Upper lobe of left lung (tissue), 6 donors: ENCODE measurements at places on chromosomes 2 and 18. TPM values are rescaled to one million over a fixed set of nuclear protein-coding genes. Genes with fewer than 3 reads are reported as not detected.
A peak's percentile ranks its signal among the peaks of the same experiment; 100 is the strongest.

GRCh38 chr2:51247252-51247805 is 215.4 kb upstream of the NRXN1 start:
- H3K27ac ChIP-seq = no peak overlapping the region
- H3K4me1 ChIP-seq = no peaks in the 10 kb centered on the region
- DNase-seq = no peak
- H3K36me3 ChIP-seq = no peaks in the 10 kb centered on the region

DNA sequence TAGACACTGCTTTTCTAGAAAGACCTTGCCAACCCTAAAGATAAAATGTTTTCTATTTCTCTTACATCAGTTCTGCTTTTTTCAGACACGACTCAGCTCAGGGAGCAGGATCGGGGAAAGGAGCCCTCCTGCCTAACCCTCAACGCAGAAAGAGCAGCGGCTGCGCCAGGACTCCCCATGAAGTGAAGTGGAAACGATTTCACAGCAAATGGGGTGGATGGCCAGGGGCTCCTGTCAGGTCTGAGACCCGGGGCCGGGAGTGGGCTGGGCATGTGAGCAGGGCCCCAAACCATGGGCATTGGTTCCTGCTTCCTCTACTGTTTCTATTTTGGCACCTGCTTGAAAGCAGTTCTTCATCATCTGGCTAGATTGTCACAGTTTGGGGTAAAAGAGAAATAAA is 89.4 kb upstream of the PXDN start:
- H3K27ac ChIP-seq = no peak overlapping the region
- H3K27me3 ChIP-seq = no peaks in the 10 kb centered on the region
- H3K4me3 ChIP-seq = no peak overlapping the region
- H3K4me1 ChIP-seq = no peaks in the 10 kb centered on the region
- no peaks in the 10 kb centered on the region for H3K36me3 ChIP-seq
- DNase-seq = peak; percentile 30

- no peaks in the 10 kb centered on the region for H3K36me3 ChIP-seq
- no peak overlapping the region for H3K27ac ChIP-seq
- H3K27me3 ChIP-seq = no peaks in the 10 kb centered on the region
- no peak overlapping the region for H3K4me3 ChIP-seq
- DNase-seq = no peak
- no peaks in the 10 kb centered on the region for H3K4me1 ChIP-seq
These were observed 29.9 kb downstream of the HDHD2 start for GRCh38 chr18:47120428-47120827.

DNA sequence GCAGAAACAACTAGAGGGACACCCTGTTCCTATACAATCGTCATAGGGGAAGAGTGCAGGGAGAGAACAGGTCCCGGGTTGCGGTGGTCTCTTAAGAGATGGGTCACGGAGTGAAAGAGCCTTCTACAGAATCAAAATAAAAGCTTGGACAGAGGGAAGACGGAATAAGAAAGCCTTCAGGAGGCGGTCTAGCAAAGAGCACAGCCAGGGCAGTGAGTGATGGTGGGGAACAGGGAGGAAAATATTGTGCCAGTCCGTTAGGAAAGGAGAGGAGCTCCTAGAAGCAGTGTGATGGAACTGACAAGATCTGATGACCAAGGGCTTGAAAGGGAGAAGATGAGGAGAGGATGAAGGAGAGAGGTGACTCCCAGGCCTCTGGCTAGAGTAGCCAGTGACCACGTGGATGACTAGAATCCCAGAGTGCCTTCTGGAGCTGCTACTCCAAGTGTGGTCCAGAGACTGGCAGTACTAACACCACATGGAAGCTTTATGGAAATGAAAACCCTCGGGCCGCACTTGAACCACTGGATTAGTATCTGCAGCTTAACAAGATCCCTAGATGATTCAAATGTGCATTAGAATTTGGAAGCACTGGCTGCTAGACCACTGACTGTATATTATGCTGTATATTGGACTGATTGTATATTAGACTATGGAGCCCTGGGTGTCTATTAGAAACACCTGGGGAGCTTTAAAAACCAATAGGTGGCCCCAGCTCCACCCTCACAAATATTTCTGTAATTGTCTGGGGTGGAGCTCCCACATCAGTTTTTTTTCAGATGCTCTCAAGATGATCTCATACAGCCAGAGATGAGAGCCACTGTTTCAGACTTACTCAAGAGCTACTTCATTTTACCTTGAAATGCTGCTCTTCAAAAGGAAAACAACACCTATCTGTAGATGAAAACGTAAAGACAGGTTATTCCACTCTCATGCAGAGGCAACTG is 1.1 kb upstream of the EVA1A start:
- no peak overlapping the region for H3K4me3 ChIP-seq
- H3K27me3 ChIP-seq = no peaks in the 10 kb centered on the region
- peak overlapping the region; percentile 84 for H3K27ac ChIP-seq
- DNase-seq = no peak
- H3K36me3 ChIP-seq = no peaks in the 10 kb centered on the region

GRCh38 chr2:7809640-7810039 is 872.2 kb upstream of the ID2 start:
- no peaks in the 10 kb centered on the region for H3K36me3 ChIP-seq
- H3K4me1 ChIP-seq = no peaks in the 10 kb centered on the region
- no peak overlapping the region for H3K27ac ChIP-seq

DNA sequence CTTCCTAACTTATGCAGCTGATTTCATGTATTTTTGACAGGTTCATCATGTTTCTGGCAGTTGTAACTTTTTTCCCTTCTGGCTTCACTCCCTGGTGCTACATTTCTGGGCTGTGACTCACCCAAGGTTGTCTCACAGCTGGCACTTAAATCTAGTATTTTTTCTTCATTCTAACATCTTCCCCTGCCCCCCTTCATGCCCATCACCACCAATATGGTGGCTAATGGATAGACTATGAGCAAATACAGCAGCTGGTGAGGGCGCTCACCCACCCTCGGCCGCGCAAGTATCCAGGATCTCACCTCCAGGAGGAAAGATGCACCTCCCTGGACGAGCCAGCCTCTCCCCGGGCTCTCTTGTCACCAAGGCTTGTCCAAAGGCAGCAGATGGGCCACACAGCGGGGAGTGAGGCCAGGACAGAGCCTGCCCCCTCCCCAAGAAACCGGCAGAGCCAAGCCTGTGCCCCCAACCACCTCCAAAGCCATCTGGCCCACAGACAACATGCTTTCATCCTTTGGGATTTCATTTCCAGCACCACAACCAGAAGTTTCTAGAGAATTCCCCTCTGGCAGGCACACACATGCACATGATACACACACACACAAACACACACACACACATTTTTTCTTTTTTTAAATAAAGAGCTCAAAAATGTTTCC is 39.1 kb downstream of the ATOH8 start:
- H3K36me3 ChIP-seq = peaks cover 37% of the 10 kb centered on the region

DNA sequence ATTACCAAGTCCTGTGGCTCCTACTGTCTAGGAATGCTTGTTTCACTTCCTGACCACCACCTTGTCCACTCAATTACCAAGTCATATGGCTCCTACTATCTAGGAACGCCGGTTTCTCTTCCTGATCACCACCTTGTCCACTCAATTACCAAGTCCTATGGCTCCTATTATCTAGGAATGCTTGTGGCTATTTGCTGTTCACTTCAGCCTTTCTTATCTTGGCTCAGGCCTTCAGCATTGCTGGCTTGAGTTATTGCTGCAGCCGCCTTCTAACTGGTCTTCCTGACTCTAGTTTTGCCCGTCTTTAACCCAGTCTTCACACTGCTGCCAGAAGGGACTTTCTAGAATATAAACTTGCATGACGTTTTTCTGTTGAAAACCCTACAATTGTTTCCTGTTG is 82.5 kb upstream of the GAREM1 start:
- no peaks in the 10 kb centered on the region for H3K27me3 ChIP-seq
- H3K4me3 ChIP-seq = no peak overlapping the region
- no peak for DNase-seq

TTR gene
- total RNA-seq = not detected

ATG4B gene
- 56.8 TPM for total RNA-seq

ANKRD36C gene
- total RNA-seq = 59.6 TPM
